ENCODE measurements at places on chromosomes 6 and 20.

GRCh38 chr20:55415567-55416142 is 589.7 kb downstream of the CBLN4 start:
- DNase-seq, result peak; percentile 2

DNA sequence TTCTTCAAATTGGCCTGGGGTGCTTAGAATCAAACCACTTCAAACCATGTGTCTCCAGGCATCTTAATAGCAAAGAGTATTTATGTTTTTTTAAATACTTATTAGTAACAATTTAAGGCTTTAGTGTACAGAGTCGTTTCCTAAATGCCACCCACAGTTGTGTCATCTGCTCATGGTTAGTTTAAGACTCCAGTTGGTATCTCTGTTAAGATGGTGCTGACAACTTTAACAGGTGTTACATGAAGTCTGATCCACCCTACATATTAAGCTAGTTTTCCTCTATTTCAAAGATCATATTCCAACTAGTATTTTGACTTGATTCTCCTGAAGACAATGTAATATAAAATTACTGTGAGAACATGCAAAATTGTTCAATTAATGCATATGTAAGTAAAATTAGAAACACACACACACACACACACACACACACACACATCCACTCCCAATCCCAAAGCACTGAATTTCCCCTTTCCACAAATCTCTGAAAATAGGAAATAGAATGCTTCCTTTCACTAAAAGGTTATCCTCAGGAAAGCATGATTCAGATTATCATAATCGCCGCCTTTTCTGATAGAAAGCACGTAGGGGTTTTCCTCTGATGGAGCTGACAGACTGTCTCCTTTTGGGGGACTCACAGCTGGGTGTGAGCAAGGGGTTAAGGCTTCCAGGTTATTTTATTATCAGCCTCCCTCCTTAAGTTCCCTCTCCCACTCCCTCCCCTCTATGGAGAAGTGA is 10.5 kb downstream of the CNKSR3 start:
- no peak for DNase-seq

- no peak for DNase-seq
Measured at GRCh38 chr6:82882363-82883023, 183.1 kb downstream of the UBE3D start.

GRCh38 chr6:163285691-163286090 is 128.8 kb upstream of the QKI start:
- no peak for DNase-seq

DNA sequence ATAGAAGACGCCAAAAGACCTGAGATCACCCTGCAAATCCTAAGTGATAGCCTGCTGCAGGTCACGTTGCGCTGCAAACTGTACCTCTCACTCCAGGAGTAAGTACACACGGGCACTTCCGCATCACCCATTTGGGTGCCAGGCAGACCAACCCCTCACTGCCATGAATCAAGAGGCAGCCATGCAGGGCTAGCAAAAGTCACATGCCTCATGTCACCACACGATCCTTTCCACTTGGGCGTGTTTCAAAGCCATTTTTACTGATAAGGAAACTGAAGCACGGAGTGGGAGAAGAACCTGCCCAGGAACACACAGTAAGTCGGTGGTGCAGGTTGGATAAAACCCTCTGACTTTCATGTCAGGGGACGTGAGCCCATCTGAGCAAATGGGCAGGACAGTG is 37.0 kb downstream of the BPIFB1 start:
- no peak for DNase-seq

DNA sequence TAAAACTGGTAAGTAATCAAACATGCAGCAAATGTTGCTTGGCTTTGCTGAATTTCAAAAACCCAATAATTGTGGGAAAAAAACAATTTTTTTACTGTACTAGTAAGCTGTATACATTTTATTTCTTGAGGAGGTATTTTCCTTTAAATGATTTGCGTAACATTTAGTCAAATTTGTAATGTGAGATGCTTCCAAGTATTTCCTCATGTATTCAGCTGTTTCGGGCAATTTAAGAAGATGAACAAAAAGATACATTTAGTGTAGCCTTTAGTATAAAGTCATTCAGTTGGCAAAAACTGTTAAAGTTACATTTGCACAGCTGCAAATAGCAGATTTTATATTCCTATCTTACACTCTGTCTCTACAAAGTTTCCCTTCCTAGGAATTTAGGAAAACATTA is 186.1 kb upstream of the SCGN start:
- no peak for DNase-seq

GRCh38 chr6:109484122-109484521 is 1.1 kb upstream of the ZBTB24 start:
- DNase-seq, result no peak

DNA sequence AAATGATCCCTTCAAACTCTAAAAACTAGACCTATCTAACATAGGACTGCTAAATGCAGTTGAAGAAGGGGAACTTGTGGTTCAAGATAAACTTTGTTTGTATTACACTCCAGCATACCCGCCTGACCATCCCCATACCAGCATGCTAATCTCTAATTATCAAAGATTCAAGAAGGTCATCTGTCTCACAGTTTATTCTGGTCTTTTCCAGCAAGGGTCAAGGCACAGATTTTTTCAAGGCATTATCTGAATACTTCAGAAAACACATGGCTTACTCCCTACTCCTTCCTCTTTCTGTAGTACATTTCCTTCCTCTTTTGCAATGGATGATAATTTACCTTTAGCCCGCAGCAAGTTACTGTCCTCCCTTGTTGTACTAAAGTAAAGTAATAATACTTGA is 174.1 kb downstream of the PKHD1 start:
- no peak for DNase-seq

DNA sequence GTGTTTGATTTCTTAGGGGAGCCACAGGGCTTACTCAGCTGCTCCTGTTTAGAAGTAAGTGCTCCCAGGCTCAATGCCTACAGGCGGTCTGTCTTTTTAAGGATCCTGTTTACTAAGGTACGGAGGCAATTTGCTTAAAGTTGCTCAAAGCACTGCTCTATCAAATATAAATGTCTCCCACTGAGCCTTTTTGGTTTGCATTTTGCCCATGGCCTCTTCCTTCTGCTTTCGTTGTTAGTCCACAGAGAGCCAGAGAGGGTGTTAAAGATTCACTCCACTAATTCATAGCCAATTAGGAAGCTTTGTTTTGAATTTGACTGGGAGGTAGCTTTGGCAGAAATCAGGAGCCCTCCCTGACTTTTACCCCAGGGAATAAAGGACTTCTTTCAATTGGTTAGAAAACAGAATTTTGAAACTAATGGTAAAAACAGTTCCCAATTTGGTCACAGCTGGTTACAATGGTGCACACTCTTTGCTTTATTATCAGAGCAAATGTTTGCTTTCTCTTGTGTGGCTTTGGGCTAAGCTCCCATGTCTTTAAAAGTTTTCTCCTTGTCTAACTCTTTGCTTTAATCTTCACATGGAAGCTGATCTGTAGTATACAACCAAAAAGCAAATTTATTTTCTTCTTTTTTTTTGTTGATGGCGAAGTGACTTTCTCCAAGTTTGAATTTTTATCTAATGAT is 126.2 kb downstream of the IMPG1 start:
- no peak for DNase-seq

- no peak for DNase-seq
Measured at GRCh38 chr6:42148058-42148457, 5.6 kb upstream of the C6orf132 start.

DNA sequence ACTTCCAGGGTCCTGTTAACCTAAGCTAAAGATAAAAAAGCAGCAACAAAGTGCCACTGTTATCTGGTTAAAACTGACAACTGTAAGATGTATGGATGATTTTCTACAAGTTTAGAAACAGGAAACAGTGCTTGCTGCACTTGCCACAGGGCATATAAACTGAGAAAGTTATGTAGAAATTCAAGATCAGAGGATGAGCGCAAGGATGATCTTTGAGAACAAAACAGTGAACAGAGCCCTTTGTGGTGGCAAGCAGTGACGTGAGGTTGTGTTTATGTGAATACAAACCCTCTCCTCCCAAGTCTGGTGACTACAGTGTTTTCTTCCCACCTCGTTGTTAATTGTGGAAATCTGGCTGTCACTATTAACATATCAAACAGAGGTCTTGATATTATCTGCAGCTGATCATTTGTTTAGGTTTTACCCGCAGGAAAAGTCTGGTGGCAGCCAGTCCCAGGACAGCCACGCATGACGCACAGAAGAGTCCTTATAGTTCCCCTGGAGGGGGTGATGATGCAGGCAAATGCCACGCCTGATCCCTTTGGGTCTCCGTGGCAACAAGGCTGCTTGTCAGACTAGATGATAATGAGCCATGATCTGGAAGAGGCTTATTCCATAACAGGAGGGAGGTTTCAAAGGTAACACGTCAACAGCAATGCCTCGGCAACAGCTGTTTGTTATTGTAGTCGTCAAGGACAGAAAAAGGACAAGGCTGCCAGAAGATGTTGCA is 43.1 kb upstream of the TNFAIP3 start:
- DNase-seq, result peak; percentile 63

- DNase-seq, result peak; percentile 24
Measured at GRCh38 chr20:44495257-44495656, 19.6 kb downstream of the TTPAL start.

DNA sequence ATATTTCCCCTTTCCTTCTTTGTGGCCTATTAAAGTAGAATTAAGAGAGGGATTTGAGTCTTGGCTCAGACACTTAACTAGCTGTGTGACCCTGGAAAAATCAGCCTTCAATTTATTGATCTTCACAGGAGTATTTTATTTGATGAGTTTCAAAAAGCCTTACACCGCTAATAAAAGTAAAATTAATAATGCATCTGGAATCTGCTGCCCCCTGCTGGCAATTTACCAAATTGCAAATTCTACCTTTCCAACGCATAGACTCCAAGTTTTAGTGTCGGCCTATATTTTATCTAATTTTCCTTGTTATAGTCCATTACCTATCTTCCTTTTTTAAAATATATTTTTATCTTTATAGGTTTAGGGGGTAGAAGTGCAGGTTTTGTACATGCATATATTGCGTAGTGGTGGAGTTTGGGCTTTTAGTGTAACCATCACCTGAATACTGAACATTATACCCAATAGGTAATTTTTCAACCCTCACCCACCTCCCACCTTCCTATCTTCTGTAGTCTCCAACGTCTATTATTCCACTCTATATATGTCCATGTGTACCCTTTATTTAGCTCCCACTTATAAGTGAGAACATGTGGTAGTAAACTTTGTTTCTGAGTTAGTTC is 46.3 kb downstream of the GOPC start:
- DNase-seq, result peak; percentile 62

DNA sequence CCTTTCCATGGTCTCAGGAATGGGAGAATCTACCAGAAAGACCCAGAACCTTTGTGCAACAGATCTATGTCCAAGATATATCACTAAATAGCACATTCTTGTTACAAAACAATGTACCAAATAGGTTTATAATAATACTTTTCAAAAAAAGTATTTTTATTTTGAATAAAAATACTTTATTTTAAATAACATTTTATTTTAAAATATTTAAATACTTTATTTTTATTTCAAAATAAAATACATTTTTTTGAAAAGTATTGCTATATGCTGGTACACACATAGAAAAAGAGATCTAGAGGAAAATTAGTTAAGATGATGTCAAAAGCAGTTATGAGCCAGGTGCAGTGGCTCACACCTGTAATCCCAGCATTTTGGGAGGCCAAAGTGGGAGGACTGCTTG is 16.8 kb upstream of the RALY start:
- DNase-seq, result no peak

GRCh38 chr6:14499841-14500240 is 382.3 kb downstream of the CD83 start:
- no peak for DNase-seq

GRCh38 chr6:117448011-117448410 is 22.3 kb upstream of the ROS1 start:
- no peak for DNase-seq

DNA sequence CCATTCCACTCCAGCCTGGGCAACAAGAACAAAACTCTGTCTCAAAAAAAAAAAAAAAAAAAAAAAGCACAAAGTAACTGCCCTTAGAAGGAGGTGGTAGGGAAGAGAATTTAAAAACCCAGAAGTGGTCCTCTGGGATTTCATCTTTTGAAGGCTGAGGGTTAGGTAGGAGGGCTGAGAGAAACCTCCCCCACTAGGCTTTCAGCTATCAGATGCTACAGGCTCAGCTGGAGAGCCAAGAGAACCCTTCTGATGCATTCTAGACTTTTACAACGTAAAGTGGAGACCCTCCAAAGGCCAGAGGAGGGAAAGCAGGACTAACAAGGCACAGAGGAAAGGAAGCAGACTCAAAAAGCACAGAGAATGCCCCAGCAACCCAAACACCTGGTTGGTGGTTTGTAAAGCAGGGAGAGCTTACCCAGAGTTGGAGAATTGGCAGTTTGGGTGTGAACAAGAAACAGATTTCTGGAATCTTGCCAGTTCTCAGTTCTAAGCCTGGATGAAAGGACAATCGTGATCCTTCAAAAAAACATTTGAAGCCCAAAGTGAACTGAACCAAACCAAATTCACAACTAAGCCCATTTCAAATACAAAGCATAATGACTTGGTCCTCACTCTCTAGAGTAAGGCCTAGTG is 23.2 kb upstream of the SPAG4 start:
- no peak for DNase-seq

GRCh38 chr20:4332121-4332860 is 316.9 kb upstream of the RNF24 start:
- no peak for DNase-seq

- DNase-seq, result no peak
Measured at GRCh38 chr20:53208110-53208832, 236.1 kb downstream of the TSHZ2 start.

DNA sequence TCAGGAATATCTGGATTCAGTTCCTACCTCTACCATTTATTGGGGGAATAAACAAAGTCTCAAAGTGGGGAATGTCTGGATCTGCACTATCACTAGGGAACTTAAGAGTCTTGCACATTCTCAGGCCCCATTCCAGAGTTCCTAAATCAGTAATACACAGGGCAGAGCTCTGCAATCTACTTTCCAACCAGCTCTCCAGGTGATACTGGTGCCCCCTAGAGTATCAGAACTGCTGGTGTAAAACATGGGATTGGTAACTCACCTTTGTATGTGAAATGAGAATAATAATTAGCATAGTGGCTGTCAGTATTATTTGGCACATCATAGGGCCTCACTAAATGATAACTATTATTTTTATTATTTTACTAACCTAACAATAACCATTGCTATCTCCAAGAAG is 278.8 kb upstream of the IMPG1 start:
- DNase-seq, result no peak

DNA sequence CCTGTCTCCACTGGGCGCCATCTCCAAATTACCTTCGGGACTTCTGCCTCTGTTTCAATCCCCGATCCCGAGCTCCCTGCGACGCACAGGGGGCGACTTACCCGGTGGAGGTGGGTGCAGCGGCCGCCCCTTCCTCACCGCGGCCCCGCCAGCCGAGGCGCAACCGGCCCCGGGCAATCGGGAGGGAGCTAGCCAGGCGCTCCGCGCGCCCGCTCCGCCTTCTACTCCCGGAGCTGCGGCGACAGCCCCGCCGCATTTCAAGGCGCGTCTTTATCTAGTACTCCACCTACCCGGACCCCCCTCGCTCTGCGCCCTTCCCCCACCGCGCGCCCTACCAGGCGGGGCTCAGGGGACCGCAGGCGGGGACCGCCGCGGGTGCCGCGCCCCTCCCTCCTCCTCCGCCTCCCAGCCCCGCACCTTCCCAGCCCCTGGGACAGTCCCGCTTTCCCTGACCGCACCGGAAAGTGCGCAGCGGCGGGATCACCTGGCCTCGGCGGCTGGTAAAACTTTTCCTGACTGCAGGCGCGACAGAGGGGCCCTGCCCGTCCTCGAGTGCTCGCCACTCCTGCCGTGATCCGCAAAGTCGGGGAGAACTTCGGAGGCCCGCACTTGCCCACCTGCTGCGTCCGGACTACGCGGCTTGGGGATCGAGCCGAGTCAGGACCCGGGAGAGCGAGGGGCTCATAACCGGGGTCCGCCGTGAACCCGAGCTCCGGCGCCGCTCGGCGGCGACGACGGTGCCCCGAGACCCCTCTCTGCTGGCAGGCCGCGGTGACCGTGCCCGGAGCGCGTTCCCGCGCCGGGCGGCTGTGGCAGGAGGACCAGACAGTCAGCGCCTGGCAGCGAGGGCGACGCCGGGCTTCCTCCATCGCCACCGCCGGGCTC is 8.0 kb upstream of the NKX2-2 start:
- DNase-seq, result no peak
